HFFc6 (cell line): ENCODE measurements at places on chromosomes 12 and 14. TPM values are rescaled to one million over a fixed set of nuclear protein-coding genes. Genes with fewer than 3 reads are reported as not detected.

DNA sequence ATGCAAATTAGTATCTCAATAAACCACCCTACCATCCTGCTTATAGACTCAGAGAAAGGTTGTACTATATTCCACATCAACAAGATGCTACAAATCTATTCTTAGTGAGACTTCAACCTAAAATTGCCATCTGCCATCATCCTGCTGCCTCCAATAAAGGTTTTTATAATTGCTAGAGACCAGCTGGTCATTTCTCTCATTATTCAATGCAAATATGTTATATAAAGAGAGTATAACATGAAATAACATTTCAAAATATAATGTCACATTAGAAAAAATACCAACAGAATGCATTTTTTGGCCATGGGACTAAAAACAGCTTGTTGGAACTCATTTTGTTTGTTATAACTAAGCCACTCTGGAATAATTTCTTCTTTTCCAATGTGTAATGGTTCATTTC is 247.3 kb downstream of the LRIG3 start:
- no peak overlapping the region for H3K27ac ChIP-seq
- H3K36me3 ChIP-seq, result peaks cover 2% of the 10 kb centered on the region; the same call in 1 of the 2 replicates
- DNase-seq, result no peak
- H3K27me3 ChIP-seq, result peaks cover 2% of the 10 kb centered on the region
- H3K4me3 ChIP-seq, result no peak overlapping the region

- peak overlapping the region; percentile 82 for H3K27ac ChIP-seq
- H3K4me3 ChIP-seq, result peak overlapping the region; percentile 9
- H3K36me3 ChIP-seq, result no peaks in the 10 kb centered on the region
- no peaks in the 10 kb centered on the region for H3K27me3 ChIP-seq
- DNase-seq, result peak; percentile 70
- peaks cover 78% of the 10 kb centered on the region for H3K4me1 ChIP-seq
These were observed 155.5 kb downstream of the PRKCH start for GRCh38 chr14:61476754-61477410.

DNA sequence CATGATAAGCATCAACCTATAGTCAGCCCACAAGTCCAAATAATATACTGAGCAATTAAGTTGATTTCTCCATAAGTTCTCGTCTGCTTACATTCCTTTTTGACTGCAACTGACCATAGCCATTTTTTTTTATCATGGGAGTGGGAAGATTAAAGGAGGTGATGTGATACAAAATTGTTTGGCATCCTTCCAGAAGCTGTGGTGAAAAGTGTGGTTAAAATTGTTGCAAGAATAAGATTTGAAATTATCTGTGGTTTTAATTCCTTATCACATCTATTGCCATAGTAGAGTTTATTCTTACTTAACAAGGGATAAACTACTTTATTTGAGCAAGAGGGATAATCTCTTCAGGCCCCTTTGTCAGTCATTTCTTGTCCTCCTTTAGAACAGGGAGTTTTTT is 50.7 kb downstream of the LIN52 start:
- H3K27me3 ChIP-seq, result no peaks in the 10 kb centered on the region
- no peak overlapping the region for H3K27ac ChIP-seq
- H3K4me3 ChIP-seq, result no peak overlapping the region
- no peaks in the 10 kb centered on the region for H3K4me1 ChIP-seq

Gene PTGDR
- total RNA-seq, result not detected in 3 replicates

Gene GPRC5A
- 181 and 259 TPM in 2 replicates for total RNA-seq

Gene TWF1
- 139 to 155 TPM (median 146 TPM) in 3 replicates for total RNA-seq

DNA sequence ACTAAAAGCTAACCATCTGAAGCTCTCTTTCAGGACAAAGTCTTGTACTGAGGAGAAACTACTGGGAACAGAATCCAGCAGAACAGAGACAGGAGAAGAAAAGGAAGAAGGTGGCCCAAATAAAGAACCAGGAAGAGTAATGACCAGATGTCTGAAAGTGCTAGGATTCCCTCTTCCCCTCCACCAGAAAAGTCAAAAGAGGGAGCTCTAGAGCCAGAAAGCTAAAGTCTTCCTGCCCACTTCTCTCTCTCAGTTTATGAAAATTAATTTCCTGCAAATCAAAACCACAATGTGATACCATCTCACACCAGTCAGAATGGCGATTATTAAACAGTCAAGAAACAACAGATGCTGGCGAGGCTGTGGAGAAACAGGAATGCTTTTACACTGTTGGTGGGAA is 47.2 kb downstream of the SPPL3 start:
- H3K4me3 ChIP-seq, result no peak overlapping the region
- peaks cover 17% of the 10 kb centered on the region for H3K36me3 ChIP-seq
- H3K27ac ChIP-seq, result no peak overlapping the region
- H3K27me3 ChIP-seq, result no peaks in the 10 kb centered on the region; the same call in 1 of the 2 replicates

DNA sequence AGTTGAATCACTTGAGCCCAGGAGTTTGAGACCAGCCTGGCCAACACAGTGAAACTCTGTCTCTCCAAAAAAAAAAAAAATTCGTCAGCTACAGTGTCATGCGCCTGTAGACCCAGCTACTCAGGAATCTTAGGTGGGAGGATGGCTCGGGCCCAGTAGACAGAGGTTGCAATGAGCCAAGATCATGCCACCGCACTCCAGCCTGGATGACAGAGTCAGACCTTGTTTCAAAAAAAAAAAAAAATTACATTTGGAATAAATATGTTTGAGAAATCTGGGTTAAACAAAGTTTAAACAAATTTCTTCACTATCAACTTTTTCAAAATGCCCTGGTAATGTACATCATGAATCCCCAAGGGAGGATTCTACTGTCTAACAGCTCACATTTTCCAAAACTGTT is 187.0 kb upstream of the RASSF8 start:
- DNase-seq, result no peak
- H3K27ac ChIP-seq, result no peak overlapping the region
- H3K4me1 ChIP-seq, result peaks cover 61% of the 10 kb centered on the region
- no peak overlapping the region for H3K4me3 ChIP-seq
